Activated T-helper 1 cell treated with anti-CD3 and anti-CD28 coated beads, Interleukin-12 subunit alpha, Interleukin-12 subunit beta, Interleukin-2, Interleukin-4 antibody, amounts not matched to agents 30 ng/mL and 10 ng/mL and 1 ng/mL, durations not matched to agents 14 hours and 24 hours and 36 hours (primary cell): ENCODE measurements at places on chromosomes 1 and 21. TPM values are rescaled to one million over a fixed set of nuclear protein-coding genes. Genes with fewer than 3 reads are reported as not detected.
A peak's percentile ranks its signal among the peaks of the same experiment; 100 is the strongest.

Gene ESPN
- total RNA-seq = 1.2 and 1.8 TPM in 2 replicates

Gene TSPAN2
- 0.34 and 0.44 TPM in 2 replicates for total RNA-seq

Gene TEX38
- total RNA-seq = 0.18 TPM in 1 of 2 replicates, not detected in the other

Gene CCDC17
- 2.5 and 2.8 TPM in 2 replicates for total RNA-seq

Gene CACNA1S
- not detected in 2 replicates for total RNA-seq

Gene LGR6
- total RNA-seq = not detected in 2 replicates

DNA sequence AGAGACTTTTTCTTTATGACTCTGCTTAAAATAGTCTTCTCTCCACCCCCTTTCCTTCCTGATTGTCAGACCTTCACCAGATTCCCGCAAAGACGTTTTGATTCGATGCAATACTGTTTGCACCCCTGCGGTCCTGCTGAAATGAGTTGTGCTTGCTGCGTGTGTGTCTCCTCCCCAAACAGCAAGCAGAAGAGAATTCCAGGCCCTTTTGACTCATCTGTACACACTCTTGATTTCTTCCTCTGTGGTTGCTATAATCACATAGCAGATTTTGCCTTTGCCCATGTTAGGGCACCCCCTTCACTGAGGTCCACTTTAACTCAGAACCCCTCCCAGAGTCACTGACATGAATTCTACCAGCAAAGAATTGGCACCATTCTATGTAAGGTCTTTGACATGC is 136.5 kb downstream of the ZZZ3 start:
- DNase-seq = no peak

DNA sequence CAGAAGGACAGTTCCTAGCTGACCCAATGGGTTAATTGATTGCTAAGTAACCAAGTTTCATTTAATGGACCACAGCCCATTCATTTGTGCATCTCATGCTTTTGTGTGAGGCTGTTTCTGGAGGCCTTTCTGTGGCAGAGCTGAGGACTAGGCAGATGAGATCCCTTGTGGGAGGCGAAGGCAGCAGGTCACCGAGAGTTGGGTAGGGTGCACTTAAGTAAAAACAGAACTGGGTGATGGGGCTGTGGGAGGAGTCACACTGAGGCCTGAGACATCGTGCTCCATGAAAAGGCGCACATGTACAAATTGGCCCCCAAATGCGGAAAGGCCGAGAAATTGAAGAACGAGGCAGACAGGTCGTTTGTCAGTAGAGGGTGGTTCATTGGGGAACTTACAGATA is 60.9 kb downstream of the S100B start:
- DNase-seq = no peak

DNA sequence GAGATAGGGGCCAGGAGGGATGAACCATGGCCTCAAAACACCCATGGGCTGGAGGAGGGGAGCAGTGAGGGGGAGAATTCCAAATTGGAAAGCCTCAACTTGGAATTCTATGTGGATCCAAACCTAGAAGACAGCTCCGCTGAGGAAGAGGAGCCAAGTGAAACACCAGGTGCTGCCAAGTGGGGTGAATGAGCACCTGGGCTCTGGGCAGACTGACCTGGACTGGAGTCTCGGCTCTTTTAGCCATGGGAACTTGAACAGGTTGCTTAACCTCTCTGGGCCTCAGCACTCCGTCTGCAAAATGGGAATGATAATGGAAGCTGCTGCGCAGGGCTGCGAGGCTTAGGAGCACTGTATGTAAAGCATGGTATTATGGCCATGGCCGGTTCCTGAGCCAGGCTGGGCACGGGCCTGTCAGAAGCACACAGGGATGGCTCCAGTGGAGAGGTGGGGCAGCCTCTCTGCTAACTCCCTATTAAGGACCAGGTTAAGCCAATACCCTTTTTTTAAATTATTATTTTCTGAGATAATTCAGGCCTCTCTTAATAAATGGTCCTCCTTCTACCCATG is 81.5 kb downstream of the SYT2 start:
- DNase-seq = no peak

GRCh38 chr1:203130358-203130985 is 2.9 kb downstream of the ADORA1 start:
- DNase-seq = no peak

GRCh38 chr1:44485229-44485933 is 80.3 kb downstream of the RNF220 start:
- no peak for DNase-seq

DNA sequence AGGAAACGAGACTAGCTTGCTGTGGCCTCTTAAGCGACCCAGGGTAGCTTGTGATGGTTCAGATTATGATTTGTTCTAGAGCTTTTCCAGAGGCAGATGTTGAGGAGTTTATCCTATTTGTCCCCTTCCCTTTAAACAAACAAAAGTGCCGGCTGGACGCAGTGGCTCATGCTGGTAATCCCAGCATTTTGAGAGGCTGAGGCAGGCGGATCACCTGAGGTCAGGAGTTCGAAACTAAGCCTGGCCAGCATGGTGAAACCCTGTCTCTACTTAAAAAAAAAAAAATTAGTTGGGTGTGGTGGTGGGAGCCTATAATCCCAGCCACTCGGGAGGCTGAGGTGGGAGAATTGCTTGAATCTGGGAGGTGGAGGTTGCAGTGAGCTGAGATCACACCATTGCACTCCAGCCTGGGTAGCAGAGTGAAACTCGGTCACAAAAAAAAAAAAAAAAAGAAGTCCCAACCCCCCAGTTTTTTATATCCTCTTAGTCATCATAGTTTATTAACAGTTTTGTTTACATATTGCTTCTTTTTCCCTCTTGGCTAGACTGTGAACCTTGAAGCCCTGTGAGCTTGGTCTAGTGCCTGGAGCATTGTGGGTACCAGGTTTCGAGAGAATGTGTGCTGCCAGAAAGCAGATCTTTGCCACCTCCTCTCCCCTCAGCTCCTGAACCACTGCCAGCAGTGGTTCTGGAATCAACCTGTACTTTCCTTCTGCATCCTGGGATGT is 29.8 kb downstream of the MAPKAPK2 start:
- no peak for DNase-seq

DNA sequence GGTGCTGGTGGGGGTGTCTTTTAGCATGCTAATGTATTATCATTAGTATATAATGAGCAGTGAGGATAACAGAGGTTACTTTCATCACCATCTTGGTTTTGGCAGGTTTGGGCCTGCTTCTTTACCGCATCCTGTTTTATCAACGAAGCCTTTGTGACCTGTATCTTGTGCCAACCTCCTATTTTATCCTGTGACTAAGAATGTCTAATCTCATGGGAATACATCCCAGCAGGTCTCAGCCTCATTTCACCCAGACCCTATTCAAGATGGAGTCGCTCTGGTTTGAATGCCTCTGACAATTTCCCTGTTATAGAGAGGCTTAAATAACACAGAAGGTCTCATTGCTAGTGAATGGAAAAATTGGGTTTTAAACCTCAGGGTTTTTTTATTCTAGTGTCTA is 300.8 kb upstream of the PROX1 start:
- DNase-seq = no peak

GRCh38 chr1:44327679-44328491 is 27.2 kb downstream of the ERI3 start:
- DNase-seq = no peak

- DNase-seq = no peak
These were observed 74.2 kb upstream of the CXADR start for GRCh38 chr21:17438635-17439034.

DNA sequence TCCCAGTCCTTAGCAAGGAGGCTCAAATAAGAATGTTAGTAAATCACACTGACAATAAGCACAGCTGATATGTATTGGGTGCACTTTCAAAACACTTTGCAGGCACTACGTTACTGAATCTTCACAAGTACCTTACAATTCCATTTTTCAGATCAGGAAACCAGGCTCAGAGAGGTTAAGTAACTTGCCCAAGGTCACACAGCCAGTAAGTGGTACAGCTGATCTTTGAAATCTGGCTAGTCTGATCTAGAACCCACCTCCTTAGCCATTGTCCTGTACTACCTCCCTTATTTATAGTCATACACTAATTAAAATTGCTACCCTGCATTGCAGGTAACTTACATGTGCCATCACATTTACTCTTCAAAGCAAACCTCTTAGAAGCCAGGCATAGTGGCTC is 122.1 kb upstream of the KLHDC7A start:
- no peak for DNase-seq

DNA sequence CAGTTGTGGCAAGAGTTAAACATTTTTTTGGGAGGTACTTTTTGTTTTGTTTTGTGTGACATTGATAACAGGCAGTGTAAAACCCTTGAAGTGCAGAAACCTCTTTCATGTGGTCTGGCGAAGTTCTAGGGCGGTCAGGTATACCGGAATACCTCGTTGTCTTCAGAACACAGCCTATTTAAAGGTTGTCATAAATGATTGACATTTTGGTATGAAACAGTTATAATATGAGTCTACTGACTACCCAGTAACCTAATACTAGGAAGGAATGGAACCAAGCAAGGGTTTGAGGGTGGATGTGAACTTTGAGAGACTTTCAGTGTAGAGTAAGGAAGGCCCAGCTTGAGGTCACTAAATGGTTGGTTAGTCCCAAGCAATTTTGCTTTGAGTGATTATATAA is 40.5 kb downstream of the PATJ start:
- DNase-seq = peak; percentile 70

- DNase-seq = no peak
These were observed 26.3 kb upstream of the MAN1C1 start for GRCh38 chr1:25590096-25590824.

DNA sequence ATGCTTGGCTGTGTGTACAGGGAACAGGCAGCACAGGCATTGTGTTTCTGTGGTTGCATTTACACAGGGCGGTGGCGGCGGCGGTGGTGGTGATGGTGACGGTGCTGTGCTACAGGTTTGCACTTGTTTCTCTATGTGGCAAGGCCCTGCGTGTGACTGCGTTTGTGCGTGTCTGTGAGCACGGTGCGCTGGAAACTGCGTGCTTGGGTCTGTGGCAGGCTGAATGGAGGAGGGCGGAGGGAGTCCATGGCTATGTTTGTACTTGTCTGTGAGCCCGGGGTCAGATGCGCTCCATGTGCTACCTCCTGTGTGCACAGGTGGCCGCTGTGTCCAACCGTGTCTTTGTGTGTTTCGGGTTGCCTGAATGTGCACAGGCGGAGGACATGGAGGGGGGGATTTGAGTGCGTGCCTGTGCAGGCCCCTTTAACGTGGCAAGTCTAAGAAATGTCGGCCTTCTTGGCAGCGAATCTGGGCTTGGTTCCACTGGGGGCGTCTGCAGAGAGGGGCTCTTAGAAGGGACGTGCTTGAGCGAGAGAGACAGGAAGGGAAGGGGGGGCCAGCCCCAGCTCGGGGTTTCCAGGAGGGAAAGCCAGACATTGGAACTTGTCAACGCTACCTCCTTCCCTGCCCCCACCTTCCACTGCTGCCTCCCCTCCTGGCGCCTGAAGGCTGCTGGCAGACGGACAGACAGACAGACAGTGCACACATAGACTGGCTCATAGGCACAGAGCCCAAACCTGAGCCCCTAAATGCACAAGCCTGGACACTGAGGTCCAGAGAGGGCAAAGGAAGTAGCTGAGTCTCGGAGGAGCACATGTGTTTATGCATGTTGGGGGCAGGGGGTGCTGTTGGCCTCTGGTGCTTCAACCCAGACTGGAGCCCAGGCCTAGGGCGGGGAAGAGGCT is 32.7 kb upstream of the WASF2 start:
- DNase-seq = peak; percentile 59
